Tibial nerve (tissue), 4 donors: ENCODE measurements at places on chromosomes 5 and 9. TPM values are rescaled to one million over a fixed set of nuclear protein-coding genes. Genes with fewer than 3 reads are reported as not detected.

ARL10 gene
- total RNA-seq, result 54.6 TPM

SPATA31A3 gene
- total RNA-seq, result not detected

GRCh38 chr5:173644673-173645436 lies 28.4 kb upstream of the BOD1 start:
- DNase-seq, result no peak

INSL4 gene
- not detected for total RNA-seq

- no peak for DNase-seq
These were observed 134.5 kb downstream of the FRMD3 start for GRCh38 chr9:83403527-83404238.

DNA sequence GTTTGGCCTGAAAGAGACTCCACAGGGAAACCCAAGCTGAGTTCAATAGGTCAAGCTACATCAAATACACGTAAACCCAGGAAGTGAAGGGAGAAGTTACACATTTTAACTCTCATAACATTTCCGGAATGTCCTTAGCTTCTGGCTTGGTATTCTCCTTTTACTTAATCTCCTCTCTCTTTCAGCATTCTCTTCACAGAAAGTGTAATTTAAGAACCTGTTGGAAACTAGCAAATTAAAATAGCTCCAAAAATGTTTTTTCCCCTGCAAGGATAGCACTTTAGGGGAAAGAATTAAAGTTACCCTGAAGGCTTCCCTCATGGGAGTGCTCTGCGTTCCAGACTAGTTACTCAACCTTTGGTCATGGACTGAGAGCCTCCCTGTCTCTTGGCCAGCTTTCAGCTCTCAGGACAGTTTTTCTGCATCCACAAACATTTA lies 292.7 kb upstream of the TARS1 start:
- peak; percentile 24 for DNase-seq

GRCh38 chr5:119316086-119316485 lies 39.7 kb upstream of the TNFAIP8 start:
- DNase-seq, result peak; percentile 1

- DNase-seq, result no peak
These were observed 110.6 kb downstream of the PLPPR1 start for GRCh38 chr9:101139082-101139481.

DNA sequence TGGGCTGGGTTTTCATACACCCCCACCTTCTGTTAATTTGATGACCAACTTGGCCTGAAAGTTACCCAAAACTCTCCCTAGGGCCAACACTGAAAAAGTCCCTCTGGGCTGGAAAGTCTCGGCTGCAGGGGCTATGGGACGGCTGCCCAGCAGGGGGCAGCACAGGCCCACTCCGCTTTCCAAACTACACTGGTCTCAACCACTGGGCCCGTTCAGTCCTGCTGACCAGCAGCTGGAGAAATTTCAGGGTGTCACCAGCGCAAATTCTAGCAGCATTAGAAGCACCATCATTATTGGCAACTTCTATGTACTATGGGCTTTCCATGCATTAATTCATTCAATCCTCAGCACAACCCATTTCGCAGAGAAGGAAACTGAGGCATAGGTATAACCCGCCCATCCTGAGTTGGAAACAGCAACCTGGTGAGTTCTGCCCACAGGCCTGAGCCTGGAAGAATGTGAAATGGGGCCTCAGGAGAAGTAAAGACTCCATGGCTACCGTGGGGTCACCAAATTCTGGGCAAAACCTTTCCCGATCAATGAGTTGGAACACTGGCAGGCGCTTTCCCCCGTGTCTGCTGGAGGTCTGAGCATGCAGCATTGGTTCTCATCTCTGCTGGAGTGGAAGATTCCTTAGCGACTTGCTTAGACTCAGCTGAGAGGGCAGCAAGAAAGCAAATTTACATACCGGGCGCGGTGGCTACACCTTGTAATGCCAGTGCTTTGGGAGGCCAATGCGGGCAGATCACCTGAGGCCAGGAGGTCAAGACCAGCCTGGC lies 9.7 kb downstream of the ORM2 start:
- no peak for DNase-seq

DNA sequence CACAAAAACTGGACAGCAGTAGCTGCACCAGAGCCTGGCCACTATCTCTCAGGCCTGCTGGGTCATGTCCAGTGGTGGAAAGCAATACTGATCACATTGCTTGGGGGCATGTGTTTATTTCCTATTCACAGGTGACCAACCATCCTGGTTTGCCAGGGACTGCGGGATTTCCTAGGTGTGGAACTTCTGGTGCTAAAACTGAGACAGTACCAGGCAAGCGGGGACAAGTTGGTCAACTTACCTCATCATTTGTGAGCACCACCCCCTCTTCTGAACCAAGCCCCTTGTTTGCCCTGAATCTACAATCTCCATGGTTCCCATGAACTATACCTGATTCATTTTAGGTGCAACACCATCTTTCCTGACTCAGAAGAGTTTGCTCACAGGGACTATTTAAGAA lies 81.3 kb downstream of the TNC start:
- no peak for DNase-seq

DNA sequence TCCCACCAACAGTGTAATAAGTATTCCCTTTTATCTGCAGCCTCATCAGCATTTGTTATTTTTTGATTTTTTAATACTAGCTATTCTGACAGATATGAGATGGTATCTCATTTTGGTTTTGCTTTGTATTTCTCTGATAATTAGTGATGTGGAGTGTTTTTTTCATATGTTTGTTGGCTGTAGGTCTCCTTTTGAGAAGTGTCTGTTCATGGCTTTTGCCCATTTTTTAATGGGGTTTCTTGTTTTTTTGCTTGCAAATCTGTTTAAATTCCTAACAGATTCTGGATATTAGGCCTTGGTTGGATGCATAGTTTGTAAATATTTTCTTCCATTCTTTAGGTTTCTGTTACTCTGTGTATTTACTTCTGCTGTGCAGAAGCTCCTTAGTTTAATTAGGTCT lies 445.4 kb upstream of the DAB2 start:
- DNase-seq, result no peak

IFNA21 gene
- not detected for total RNA-seq

- no peak for DNase-seq
These were observed 105.0 kb downstream of the GALNT10 start for GRCh38 chr5:154295551-154295950.

- no peak for DNase-seq
These were observed 161.0 kb upstream of the ZNF618 start for GRCh38 chr9:113715086-113715485.

DOCK8 gene
- 16.2 TPM for total RNA-seq

GRCh38 chr9:121786543-121786948 lies 135.1 kb downstream of the DAB2IP start:
- DNase-seq, result no peak

LIFR gene
- total RNA-seq, result 247 TPM

CTNNAL1 gene
- 123 TPM for total RNA-seq
